SHP77 treated with DMSO at 0.1 percent for 48 hours (cell line): ENCODE measurements at places on chromosomes 2 and 18.

GRCh38 chr2:132923787-132924186 is 253.8 kb upstream of the LYPD1 start:
- DNase-seq = no peak

DNA sequence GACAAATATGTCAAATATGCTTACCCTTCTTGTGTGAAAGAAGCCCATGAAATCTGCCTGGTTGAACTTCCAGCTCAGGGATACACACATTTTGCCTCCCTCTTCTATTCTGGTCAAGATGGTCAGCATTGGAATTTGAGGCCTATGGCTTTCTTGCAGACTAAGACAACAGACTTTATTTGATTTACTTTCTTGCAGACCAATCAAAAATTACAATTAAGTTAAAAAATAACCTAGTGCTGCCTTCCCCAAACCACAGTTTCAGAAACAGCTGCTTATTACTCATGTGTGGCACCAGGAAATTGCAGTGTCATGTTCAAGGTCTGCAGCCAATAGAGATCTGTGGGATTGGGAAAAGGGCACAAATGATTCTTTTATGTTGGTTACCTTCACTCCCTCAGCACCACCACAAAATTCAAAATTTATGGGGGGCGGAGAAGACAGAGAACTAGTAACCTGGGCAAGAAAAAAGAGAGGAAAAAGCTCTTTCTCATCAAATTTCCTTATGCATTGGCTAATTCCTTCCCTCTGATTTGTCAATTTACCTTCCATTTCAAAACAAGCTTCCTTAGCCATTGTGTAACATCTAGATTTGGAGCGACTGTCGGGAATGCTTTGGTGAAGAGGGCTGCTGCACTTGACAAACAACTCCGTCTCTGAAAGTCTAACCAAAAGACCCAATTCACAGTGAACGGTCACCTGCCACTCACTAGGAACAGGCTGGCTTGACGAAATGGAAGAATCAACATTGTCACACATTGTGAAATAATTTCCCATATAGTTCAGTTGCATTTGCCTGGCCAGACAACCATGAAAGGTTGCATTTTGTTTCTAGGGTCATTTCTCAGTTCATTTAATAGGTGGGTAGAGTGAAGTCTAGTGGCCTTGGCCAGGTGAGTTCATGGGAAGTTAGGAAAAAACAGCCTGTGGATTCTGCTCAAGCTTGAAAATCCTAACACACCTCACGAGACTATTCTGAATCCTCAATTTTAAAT is 100.4 kb upstream of the FZD5 start:
- DNase-seq = no peak

GRCh38 chr2:147297820-147298219 is 547.0 kb upstream of the ACVR2A start:
- DNase-seq = no peak

- no peak for DNase-seq
These were observed 2.0 kb downstream of the DNAJC27 start for GRCh38 chr2:24969784-24970183.
